COR-L47 (cell line): ENCODE measurements at places on chromosomes 3 and 15.

DNA sequence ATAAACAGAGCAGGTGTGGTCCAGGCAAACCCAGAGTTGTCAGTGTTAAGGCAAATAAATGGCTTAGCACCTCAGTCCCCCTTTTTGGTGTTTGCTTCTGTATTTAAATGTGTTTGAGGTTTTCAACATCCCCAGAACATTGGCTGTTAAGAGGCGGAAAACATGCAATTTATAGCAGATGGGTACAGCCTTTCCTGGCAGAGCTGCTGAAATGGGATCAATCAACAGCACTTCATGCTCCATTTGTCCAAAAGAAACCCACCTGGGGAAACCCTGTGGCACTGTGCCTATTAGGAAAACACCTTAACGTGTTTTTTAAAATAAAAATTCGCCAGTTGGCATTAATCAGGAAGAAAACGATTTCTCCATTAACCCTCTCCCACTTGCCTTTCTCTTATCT is 135.4 kb downstream of the MCTP2 start:
- DNase-seq = peak; percentile 81

DNA sequence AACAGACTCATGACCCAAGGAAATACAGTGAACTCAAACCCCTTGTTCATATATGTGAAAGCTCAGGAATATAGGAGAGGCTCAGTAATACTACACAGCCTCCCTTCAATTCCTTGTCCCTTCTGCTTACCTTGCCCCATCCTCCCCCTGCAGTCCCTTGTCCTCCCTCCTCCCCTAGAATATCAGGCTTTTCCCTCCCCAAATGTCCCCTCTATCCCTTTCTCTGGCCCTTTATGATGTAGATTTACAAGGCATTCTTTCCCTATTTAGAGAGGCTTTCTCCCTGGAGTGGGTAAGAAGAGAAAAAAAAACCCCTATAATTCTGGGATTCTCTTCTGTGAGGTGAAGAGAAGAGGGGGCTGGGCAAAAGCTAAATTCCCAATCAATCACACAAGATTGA is 64.9 kb upstream of the KBTBD8 start:
- no peak for DNase-seq

DNA sequence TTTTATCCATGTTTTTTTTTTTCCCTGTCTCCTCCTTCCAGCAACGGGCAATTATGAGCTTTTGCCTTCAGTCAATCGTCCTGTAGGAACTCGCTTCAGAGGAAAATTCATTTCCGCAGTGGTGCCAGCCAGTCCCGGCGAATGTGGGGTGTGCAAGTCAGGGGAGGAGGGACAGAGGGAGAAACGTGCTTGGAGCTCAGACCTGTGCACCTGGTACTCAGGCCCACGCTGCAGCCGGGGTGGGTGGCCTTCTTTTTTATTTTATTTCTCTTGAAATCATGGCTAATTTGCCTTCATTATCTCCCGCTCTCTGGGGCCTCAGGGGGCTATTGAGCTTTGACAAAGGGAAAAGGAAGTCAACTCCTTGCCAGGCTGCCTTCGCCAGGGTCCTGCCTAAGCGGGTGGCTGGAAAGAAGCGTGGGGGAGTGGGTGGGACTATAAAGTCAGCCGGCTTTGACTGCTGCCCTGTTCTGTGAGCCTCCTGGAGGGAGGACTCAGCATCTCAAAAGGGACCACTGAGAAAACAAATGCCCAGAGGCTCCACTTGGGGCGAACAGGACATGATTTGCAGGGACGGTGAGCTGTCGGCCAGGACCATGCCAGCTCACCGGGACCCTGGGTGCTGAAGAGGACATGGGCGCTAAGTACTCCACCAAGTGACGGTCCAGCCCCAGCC is 5.5 kb downstream of the GRIP2 start:
- DNase-seq = peak; percentile 49

- DNase-seq = no peak
Measured at GRCh38 chr15:28963711-28964081, 77.9 kb downstream of the APBA2 start.

DNA sequence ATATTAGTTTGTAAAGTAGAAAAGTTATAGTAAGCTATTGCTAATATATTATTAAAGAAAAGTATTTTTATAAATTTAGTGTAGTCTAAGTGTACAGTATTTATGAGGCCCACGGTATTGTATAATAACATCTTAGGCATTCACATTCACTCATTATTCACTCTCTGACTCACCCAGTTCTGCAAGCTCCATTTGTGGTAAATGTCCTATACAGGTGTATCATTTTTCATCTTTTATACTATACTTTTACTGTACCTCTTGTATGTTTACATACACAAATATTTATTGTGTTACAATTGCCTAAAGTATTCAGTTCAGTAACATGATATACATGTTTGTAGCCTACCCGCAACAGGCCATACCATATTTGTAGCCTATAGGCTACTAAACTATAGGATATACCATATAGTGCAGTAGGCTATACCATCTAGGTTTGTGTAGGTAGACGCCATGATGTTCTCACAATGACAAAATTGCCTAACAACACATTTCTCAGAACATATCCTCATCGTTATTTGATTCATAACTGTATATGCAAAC is 246.8 kb upstream of the ALCAM start:
- no peak for DNase-seq

GRCh38 chr15:90001062-90001682 is at the start of gene ZNF710:
Gene ZNF710, plus strand, starts transcription at chr15:90001324. Its CDS starts 65,814 bp downstream, at chr15:90067138.
- DNase-seq = peak; percentile 16

DNA sequence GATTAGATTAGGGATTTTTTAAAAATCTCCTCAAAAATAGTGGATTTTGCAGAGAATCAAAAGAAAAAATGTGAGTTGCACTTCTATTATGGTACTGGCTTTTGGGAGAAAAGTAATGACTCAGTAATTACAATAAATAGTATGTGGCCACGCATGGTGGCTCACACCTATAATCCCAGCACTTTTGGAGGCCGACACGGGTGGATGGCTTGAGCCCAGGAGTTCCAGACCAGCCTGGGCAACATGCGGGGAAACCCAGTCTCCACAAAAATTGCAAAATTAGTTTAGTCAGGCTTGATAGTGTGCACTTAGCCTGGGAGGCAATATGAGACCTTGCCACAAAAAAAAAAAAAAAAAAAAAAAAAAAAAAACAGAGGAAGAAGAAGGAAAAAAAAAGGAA is 1098.2 kb downstream of the ZPLD1 start:
- DNase-seq = no peak

GRCh38 chr3:72340476-72341379 is 507.5 kb downstream of the SHQ1 start:
- no peak for DNase-seq

GRCh38 chr3:133887074-133887802 is 8.4 kb downstream of the RAB6B start:
- peak; percentile 64 for DNase-seq

DNA sequence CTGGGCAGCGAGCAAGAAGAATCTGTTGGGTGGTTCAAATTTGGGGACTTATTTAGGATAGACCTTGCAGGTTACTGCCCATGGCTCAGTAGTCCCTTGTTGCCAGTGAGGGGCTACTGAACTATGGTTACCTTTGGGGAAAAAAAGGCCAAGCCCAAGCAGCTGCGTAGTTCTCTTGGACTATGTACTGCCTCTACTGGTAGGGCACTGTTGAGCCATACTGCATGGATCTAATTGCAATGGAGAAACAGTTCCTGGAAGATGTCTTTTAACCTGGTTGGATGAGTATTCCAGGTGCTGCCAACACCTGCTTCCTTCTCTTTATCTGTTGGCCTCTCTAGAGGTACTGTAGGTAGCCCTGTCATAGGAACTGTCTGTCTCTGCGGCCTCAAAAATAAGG is 671.9 kb upstream of the CBLB start:
- DNase-seq = no peak

- no peak for DNase-seq
Measured at GRCh38 chr3:191961529-191961928, 500.6 kb downstream of the PYDC2 start.

- no peak for DNase-seq
Measured at GRCh38 chr3:7646851-7647250, 785.9 kb downstream of the GRM7 start.

GRCh38 chr15:57440799-57441198 is 64.5 kb downstream of the CGNL1 start:
- DNase-seq = no peak
